KBM-7 (cell line): ENCODE measurements at places on chromosomes 3 and 15.

DNA sequence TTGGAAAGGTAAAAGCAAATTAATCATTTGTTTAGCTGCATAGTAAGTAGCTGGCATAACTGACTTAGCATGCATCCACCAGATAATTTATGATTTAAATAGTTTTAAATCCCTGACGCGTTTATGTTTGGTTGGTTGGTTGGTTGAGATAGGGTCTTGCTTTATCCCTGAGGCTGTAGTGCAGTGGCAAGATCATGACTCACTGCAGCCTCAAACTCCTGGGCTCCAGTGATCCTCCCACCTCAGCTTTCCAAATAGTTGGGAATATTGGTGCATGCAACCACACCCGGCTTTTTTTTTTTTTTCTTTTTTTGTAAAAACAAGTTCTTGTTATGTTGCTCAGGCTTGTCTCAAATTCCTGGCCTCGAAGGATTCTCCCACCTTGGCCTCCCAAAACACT is 263.4 kb downstream of the MCTP2 start:
- DNase-seq, result no peak

DNA sequence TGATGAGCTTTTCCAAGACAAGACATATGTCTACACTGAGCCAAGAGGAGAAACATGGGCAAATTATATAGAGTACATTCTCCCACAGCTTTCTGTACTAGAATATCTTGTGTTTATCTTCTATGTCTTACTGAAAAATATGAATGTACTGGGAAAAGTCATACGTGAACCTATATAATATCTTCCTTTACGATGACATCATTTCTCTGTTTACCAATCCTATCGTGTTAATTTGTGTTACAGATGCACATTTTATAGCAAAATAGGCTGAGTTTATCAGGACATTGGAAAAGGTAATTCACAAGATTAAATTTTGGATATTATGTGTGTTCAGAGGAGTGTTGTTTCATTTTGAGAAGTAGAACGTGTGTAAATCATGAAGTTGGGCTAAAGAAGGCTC is 452.5 kb upstream of the THRB start:
- no peak for DNase-seq

DNA sequence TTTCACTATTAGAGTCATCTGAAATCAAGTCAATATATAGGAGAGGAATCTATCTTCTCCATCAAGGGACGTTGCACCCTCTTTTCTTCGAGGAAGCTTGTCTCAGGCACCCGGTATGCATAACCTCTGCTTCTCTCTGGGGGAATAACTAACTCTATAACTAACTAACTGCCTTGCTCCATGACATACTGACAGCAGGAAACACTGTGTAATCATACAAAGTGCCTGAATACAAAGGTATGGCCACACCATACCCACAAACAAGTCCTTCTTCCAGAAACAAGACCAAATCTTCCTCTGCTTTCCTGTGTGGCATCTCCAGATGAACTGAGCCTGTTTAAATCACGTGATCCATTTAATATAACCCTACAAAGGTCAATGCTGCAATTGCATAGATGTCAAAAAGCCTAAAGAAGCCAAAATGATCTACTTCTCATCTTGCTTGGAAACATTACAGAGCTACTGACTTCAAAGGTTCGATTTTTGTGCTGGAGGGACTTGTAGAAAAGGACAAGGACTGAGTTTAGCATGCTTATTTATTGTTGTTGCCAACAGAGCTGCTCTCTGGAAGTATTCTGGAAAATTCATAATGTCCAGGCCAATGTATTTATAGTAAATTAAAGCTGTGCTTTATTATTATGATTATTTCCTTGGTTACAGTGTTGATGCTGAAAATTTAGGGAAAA is 380.5 kb downstream of the FOXP1 start:
- DNase-seq, result no peak

GRCh38 chr15:39016706-39017105 is 452.1 kb upstream of the RASGRP1 start:
- no peak for DNase-seq

DNA sequence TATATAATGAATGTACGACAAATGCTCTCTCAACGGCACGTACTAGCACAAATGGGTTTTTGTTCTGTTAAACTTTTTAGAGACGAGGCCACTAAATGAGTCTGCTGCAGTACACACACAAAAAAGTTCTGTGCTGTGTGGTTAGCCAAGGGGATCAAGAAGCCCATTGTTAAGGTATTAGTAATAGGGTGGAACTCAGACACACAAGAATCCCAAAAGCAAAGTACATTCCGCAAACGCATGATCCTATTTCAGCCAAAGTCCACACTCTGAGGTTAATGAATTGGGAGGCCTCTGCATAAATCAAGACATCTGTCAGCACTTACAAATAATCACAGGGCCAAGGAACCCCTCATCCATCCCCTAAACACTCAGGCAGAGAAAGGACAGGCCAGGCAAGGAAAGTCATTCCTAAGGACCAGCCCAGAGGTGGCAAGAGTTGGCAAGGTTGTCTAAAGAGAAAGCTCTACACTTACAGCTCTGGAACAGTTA is 12.1 kb downstream of the OSBPL10 start:
- DNase-seq, result no peak

DNA sequence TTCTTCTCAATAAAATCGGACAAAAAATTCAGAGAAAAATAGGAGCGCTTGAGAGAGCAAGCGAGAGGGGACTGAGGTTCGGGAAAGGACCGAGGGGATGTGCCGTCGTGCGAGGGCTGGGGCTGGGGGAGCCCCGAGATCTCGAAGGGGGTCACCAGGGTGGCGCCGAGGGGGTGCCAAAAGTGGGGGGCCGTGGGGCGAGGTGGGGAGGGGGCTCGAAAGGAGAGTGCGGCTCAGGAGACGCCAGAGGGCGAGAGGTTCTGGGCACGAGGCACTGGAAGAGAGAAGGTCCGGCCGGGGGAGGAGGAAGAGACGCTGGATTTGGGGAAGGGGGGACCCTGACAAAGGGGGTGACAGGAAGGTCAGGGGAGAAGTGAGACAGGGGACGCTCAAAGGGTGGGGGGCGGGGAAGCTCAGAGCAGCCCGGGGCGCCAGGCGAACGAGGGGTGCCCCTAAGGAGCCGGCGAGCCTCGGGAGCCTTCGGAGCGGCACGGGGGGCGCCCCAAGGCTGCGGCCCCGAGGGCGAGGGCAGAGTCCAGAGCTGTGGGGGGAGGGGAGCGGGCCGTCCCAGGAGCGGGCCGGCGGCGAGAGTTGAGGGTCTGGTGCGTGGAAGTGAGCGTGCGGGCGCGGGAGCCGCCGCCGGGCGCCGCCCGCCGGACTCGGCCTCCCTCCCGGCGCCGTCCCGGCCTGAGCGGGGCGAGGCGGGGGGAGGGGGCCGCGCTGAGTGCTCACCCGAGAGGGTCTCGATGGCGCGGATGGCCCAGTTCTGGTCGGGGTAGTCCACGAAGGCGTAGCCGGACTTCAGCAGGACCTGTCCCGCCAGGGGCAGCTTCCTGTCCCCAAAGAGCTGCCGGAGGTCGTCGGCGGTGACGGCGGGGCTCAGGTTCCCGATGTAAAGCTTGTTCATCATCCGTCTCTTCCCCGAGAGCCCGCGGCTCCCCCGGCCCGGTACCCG is 514 bp downstream of the IGF2BP2 start:
- peak; percentile 40 for DNase-seq

GRCh38 chr15:39171944-39172368 is 408.9 kb upstream of the THBS1 start:
- DNase-seq, result peak; percentile 50

DNA sequence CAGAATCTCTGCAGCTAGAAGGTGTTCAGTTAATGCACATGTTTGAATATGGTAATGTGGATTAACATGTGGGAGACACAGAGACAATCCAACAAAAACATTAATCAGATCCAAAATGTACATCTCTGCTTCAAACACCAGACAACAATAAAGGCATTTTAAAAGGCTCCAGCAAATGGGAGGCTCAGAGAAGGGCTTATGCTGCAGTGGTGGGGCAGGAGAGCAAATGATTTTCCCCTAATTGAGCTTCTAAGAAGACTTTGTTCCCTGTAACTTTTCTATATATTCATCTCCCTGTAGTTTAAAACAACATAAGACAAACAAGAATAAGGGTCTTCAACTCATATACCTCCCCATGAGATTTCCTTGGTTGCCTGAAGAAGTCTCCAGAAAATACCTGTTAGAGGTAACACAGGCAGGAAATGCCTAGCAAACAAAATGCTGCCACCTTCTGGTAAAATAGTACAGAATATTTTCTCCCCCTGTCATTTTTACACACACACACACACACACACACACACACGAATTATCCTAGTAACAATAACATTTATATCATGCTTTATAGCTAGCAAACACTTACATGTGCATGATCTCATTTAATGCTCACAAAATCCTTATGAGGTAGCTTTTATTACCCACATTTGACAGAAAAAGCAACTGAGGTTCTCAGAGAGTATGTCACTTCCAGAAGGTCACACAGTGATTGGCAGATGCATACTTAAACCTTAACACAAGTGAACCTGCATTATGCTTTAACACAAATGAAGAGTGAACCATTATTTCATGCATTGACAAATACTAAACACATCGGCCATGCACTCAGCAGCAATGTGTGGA is 123.4 kb upstream of the MB21D2 start:
- DNase-seq, result peak; percentile 58

- no peak for DNase-seq
These were observed 11.1 kb downstream of the HCLS1 start for GRCh38 chr3:121649645-121650044.

DNA sequence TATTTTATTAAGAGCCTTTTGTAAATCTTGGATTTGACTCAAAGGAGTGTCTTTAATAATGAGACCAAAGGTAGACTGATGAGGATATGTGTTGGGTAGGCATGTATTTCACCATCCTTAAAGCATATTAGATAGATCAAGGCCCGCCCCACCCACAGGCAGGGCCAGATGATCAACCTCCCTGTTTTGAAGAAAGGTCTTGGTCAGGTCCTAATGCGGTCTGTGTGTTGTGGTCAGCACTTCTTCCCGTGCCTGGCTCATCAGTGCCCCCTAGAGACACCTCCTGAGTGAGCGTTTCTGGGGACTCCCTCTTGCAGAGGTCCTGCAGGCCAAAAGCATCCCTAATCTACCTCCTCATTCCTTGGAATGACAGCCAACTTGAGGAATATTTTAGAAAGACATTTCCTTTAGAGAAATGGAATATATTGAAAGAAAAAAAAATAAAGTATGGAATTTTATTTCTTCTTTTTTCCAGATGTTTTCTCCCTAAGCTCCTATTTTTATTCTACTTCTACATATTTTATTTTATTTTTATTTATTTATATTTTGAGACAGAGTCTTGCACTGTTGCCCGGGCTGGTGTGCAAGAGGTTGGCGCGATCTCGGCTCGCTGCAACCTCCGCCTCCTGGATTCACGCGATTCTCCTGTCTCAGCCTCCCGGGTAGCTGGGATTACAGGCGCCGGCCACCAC is 6.0 kb downstream of the TM4SF4 start:
- DNase-seq, result peak; percentile 75

GRCh38 chr3:106765342-106765741 is 611.9 kb upstream of the CCDC54 start:
- DNase-seq, result no peak

DNA sequence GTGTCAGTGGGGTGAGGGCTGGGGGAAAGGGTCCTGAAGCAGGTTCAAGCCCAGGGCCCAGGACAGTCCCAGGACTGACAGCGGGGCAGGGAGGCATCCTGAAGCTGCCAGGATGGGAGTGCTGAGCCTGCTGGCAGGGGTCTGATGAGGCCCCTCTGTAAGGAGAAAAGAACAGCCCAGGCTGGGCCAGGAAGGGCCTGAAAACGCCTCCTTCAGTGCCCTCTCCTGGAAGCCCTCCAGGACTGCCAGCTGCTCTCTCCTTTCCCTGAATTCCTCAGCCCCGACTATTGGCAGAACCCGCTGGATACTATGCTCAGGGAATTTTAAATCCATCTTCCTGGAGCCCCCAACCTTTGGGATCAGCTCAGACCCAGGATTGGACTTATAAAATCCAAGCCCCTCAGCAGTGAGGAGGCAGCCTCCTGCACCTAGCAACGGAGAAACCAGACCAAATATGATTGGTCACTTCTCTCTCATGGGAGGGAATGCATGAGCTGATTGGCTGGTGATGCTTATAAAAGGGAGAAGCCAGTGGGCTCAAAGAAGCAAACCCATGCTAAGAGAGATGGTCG is 203.5 kb upstream of the LINGO1 start:
- DNase-seq, result no peak

GRCh38 chr15:80105193-80105592 is 45.7 kb downstream of the ZFAND6 start:
- DNase-seq, result no peak

DNA sequence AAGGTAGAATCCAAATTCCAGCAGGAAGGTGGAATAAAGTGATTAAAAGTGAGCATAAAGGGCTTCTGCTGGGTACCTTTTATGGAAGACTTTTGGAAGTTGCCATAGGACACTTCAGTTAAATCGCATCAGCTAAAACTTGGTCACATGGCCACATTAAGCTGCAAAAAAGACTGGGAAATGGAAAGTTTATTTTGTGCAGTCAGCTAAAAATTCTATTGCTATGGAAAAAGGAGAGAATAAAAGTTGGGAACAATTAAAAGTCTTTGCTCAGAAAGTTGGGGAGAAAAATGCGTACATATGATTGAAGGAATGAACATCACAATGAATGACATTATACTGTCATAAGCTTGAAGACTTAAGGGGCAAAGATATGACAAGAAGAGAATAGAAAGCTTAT is 49.3 kb downstream of the FGF7 start:
- no peak for DNase-seq

DNA sequence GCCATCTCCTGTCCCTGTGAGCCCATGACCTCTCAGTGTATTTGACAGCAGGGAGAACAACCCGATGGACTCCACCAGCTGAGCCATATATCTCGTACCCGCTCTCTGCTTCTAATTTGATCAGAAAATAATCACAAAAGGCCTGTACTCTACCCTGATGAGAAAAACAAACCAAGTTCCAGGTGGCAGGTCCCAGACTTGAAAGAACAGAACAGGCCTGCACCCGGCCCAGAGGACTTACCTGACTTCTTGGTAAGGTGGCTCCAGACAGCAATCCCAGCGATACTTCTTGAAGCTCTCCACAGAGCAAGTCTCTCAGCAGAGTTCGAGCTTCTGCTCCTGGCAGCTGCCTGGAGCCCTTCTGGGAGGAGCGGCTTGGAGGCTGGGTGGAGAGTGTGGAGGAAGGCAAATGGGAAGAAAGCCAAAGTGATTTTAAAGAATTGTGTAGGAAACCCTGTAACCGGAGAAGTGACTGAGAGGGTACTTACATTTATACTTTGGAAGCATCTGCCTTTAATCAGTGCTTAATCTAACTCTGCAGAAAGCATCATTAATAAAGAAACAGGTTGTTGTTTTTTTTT is 91.6 kb downstream of the SCN11A start:
- no peak for DNase-seq

GRCh38 chr3:179174898-179175297 is 26.7 kb downstream of the PIK3CA start:
- no peak for DNase-seq

- no peak for DNase-seq
These were observed 34.6 kb upstream of the FGD5 start for GRCh38 chr3:14784087-14784681.

GRCh38 chr3:140559546-140559945 is 118.3 kb upstream of the TRIM42 start:
- DNase-seq, result no peak
